ENCODE measurements at places on chromosomes 2 and 18.

DNA sequence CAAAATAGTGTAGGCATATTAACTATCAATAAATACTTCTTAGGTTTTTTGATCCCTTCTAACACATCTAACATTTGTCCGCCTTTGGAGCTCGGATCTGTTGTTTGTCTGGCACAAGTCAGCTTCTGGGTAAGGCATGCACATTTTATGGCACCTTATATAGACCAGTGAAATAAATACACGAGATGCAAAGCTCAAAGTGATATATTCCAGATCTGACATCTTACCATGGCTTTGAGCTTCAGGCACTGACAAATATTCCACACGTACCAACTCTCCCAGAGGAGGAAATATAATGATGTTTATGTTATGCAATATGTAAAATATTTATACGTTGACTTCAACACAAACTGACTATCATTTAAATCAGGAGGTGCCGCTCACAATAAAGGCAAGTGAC lies 430.1 kb upstream of the SMIM21 start:
- DNase-seq, result no peak

- no peak for DNase-seq
Measured at GRCh38 chr2:43810452-43810851, 28.2 kb downstream of the ABCG5 start.

DNA sequence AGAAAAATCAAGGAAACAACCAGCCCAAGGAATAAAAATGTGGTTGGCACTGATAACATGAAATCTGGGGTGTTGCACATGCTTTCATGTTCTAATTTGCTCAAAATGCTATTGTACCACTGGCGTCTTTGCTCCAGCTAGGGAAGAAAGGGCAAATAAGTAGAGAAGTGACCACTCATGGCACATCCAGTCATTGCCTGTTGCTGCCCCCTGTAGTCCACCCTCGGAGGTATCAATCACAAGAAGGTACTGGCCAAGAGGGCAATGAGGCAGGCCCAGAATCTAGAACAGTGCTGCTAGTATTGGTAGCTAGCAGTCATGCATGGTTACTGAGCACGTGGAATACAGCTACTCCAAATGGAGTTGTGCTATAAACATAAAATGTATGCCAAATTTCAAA lies 213.4 kb downstream of the CDCA7 start:
- DNase-seq, result peak; percentile 77

DNA sequence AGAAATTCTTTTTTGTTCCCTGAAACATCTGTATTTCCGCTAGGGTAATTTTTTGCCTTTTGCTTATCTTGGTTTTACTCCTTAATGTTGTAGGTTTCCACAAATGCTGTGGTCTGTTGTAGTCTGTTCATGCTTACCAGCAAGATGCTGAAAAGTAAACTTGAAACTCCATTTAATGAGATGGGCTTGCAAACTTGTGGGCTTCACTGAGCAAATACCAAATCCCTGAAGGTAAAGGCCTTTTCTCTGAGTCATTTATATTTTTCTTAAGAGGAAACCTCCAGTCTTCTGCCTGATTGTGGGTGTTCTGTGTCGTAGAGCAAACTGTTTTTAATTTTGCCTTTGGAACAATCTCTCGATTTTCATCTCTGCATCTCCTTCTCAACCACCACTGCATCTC lies 9.3 kb downstream of the SP140 start:
- peak; percentile 8 for DNase-seq

DNA sequence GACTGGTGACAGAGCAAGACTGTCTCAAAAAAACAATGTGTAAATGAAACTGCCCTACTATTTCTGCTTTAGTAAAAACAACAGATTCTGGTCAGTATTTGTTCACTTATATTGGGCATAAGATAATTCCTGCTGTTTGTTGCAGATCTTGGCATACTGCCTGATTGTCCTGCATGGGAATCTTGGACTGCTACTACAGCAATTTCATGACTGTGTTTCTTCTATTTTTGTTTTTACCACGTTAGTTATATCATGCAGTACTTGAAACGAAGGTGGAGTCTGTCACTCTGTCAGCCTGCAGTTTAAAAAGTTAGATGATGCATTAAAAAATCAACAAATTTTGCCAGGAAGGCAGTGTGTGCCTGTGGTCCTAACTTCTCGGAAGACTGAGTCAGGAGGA lies 14.2 kb upstream of the CLASP1 start:
- DNase-seq, result no peak

DNA sequence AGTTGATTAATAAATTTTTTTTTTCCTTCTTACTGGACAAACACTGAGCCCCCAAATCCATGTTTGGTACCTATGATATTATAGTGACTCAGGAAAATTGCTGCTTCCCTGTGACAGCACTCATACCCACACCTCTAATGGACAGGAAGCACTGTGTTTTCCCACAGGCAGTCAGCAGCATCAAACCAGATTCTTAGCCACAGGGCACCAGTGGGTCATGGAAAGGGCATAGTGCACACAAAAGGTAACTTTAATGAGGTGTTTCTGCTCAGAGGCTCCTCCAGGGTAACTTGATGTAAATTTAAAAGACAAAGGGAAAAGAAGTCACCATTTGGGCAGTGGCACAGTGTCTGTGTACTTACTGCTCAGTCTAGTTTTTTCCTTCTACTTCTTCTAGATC lies 34.1 kb downstream of the SERPINB11 start:
- no peak for DNase-seq

- peak; percentile 60 for DNase-seq
Measured at GRCh38 chr18:48563027-48563426, 24.2 kb downstream of the CTIF start.

- DNase-seq, result peak; percentile 67
Measured at GRCh38 chr2:140586379-140586778, 1544.4 kb downstream of the LRP1B start.

DNA sequence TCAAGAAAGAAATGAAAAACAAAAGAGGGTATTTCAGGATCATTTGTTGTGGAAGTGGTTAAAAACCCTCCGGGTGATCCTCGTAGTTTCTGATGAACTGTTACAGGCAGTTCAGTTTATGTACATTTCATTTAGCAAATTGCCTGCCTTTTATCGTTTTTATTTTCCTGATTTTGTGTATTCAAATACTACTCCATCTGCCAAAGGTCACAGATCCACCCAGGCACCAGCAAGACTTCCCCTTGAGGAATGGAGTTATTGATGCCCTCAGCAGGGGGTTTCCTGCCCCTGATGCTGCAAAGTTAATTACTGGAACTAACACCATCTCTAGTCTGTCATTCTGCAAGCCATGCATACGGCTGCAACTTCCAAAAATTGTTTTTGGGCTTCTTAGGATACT lies 641.9 kb downstream of the SLC4A3 start:
- no peak for DNase-seq

- DNase-seq, result no peak
Measured at GRCh38 chr2:205836477-205837221, 154.3 kb downstream of the NRP2 start.

GRCh38 chr2:174615871-174616436 lies 18.4 kb upstream of the WIPF1 start:
- no peak for DNase-seq

GRCh38 chr2:191530618-191531017 lies 147.3 kb upstream of the NABP1 start:
- DNase-seq, result no peak

- no peak for DNase-seq
Measured at GRCh38 chr2:56234241-56234640, 50.5 kb downstream of the CCDC85A start.

- DNase-seq, result peak; percentile 24
Measured at GRCh38 chr2:157261199-157261782, 3.8 kb downstream of the GALNT5 start.

DNA sequence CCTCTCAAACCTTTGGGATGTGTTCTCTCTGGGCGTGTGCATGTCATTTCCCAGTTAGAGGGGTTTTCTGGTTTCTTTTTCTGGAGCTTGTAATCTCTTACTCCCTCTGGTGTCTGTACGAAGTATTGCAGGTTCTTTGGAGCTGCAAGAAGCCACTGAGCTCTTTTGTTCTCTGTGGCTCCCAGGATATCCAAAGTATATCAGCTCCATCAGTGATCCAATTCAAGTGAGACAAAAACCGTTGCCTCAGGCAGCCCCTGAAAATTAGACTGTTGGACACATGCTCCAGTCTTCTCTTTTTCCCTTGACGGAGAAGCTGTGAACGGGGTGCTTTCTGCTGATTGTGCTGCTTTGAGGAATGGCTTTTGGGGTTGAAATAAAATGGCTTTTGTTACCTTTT lies 59.0 kb upstream of the LDLRAD4 start:
- peak; percentile 63 for DNase-seq

DNA sequence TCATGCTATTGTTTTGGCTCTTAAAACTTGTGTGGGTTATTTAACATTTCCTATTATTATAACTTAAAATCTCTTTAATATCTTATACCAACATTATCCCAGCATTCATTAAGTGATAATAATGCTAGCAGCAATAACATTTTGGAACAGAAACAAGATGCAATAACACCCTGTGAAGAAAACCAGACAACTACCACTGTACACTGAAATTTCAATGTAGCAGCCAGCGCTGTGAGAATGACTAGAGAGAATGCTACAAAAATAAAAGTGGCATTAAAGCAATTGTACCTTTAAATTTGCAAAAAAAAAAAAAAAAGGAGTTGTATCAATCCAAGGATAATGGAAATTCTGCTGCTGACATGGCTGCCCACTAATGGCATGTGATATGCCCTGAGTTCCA lies 269.9 kb downstream of the TTC32 start:
- no peak for DNase-seq

- no peak for DNase-seq
Measured at GRCh38 chr2:73203055-73203681, 794 bp downstream of the NOTO start.

- no peak for DNase-seq
Measured at GRCh38 chr2:96877042-96877451, 7.2 kb upstream of the SEMA4C start.

GRCh38 chr2:135831180-135831812 lies 5.7 kb downstream of the LCT start:
- DNase-seq, result no peak

DNA sequence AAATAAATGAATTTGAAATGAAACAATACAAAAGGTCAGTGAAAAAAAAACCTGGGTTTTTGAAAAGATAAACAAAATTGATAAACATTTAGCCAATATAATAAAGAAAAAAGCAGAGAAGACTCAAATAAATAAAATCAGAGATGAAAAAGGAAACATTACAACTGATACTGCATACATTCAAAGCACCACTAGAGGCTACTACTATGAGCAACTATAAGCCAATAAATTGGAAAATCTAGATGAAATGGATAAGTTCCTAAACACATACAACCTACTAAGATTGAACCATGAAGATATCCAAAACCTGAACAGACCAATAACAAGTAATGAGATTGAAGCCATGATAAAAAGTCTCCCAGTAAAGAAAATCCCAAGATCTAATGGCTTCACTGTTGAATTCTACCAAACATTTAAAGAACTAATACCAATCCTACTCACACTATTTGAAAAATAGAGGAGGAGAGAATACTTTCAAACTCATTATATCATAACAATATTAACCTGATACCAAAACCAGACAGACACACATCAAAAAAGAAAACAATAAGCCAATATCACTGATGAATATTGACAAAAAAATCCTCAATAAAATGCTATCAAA lies 80.8 kb upstream of the CERS6 start:
- no peak for DNase-seq

DNA sequence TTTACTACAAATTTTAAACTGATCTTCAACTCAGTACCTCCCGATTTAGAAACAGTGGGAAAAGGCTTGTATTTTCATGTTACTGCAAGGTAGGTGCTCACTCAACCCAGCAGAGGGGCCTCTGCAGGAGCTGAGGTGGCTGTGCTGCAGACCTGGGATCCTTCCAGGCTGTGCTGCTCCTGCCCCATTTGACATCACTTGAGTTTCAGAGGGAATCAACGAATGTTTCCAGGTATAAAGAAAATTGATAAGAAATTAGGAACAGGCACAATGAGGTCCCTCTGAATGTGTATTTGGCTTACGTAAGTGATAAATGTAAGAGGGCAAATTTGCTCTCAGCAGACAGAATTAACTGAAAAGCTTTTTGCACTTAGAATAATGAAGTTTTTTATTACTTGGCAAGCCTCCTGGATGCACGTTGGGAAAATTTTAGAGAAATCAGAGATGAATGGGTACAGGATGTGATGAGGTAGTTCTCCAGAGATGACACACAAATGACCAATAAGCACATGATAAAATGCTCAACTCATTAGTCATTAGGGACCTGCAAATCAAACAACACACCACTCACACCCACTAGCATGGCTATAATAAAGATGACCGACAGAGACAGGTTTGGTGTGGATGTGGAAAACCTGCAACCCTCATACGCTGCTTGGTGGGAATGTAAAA lies 114.0 kb downstream of the NOL10 start:
- peak; percentile 35 for DNase-seq

DNA sequence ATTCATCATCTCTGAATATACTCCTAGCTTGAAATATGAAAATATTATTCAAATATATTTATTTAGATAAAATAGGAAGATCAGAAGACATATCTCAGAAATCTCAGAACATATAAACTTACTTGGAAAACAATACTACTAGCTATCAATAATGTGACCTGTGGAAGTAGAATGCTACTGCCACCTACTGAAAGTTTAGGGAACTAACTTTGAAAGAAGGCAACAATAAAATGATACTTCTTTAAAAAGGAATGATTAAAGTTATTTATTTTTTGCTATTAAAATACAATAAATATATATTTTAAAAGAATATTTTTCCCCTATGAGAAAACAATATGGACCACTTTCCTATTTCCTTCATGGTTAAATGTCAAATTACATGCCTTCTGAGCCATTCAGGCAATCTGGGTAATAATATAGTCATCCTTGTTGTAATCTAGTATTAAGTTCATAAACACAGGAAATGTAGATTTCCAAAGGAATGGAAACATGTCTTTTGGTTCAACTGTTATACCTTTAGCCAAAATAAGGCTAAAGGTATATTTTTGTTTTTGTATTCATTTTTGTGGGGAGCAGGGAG lies 26.0 kb downstream of the ACADL start:
- peak; percentile 59 for DNase-seq

- DNase-seq, result no peak
Measured at GRCh38 chr18:22254088-22254487, 84.7 kb downstream of the GATA6 start.

- DNase-seq, result no peak
Measured at GRCh38 chr2:54577035-54577434, 120.9 kb downstream of the SPTBN1 start.

DNA sequence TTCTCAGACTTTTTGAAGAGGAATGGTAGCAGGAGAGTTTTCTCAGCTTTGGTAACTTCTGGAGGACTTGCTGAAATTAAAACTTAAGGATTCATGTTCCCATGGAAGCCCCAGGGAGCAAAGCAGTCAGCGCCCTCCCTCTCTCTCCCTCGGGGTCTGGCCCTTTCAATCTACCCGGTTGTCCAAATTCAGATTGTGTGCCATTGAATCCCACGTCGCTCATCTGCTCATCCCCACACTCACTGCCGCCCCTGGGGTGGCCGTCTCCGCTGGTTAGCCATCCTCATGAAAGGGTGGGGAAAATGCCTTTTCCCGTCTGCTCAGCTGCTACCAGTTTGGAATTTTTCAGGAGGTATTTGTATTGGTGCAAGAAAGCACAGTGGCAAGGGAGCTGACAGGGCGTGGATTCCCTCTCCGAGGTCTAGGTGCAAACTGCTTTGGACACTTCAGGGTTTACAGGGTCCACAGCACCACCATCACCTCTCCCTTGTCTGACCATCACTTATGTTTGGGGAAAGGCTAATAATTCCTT lies 27.1 kb downstream of the MCFD2 start:
- DNase-seq, result no peak

GRCh38 chr2:178542569-178542968 lies 62.3 kb downstream of the PLEKHA3 start:
- DNase-seq, result peak; percentile 41
